A375 (cell line): ENCODE measurements at places on chromosomes 6 and 20. TPM values are rescaled to one million over a fixed set of nuclear protein-coding genes. Genes with fewer than 3 reads are reported as not detected.

OR2B6 gene
- not detected in 2 replicates for total RNA-seq

SLC17A3 gene
- not detected in 2 replicates for total RNA-seq

GJA10 gene
- not detected in 2 replicates for total RNA-seq

TMEM200A gene
- total RNA-seq, result 0.75 and 1.1 TPM in 2 replicates

SAPCD1 gene
- total RNA-seq, result 13.0 and 13.2 TPM in 2 replicates

EBF4 gene
- total RNA-seq, result 0.19 and 0.37 TPM in 2 replicates

TMEM74B gene
- 0.37 TPM in 1 of 2 replicates, not detected in the other for total RNA-seq
